A549 (cell line): ENCODE measurements at places on chromosomes 1 and 21.
A peak's percentile ranks its signal among the peaks of the same experiment; 100 is the strongest.

GRCh38 chr1:237103021-237103420, 61.0 kb downstream of the RYR2 start:
- DNase-seq: no peak

DNA sequence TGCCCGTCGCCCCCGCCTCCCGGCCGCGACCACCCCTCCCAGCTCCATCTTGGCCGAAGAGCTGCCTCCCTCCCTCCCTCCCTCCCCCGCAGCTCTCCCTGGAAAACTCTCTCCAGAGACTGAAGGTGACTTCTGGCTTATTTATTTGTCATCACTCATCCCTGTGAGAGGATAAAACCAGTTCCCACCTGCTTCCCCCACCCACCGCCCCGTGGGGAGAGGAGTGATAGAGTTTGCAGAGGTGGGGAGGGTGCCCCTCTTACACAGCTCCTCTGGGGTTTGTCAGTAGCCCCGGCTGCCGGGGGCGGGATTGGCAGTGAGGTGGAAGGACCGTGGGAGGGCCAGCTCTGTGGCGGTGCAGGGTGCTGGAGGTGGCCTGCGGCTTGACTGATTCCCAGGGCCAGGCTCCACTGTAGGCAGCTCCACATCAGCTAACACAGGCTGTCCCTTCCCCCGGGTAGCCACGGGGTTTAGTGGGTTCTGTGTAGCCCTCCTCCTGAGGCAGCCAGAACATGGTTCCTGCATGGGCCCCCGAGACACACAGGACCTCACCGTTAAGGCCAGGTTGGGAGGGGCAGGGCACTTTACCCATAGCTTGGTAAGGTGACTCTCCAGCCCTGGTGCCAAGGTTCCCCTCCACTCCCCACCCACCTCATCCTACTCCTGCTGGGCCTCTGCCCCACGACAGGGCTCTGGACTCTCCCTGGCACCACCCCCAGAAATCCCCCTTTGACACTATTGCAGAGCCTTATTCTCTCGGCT, 62.2 kb downstream of the ELK4 start:
- DNase-seq: no peak

DNA sequence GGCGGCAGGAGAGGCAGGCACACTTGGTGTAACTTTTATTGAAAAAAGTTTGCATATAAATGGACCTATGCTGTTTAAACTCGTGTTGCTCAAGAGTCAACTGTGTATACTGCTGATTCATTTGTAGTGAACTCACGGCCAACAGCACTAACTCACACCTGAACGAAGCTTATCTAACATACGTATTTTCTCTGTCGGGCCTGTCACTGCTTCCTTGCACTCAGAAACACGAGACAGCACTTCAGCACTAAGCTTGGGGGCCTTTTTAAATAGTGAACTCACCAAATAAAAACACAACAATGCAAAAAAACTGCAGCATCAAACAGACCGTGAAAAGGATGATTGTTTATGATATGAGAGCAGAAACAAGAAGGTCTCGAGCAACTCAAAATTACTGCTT, 58.9 kb upstream of the NEK2 start:
- no peak for DNase-seq

GRCh38 chr1:190480231-190480630, 2.6 kb upstream of the BRINP3 start:
- no peak for DNase-seq

GRCh38 chr1:70220517-70221237, 503 bp upstream of the SRSF11 start:
- no peak for DNase-seq

GRCh38 chr1:162230517-162230916, 146.1 kb downstream of the SPATA46 start:
- DNase-seq: no peak

DNA sequence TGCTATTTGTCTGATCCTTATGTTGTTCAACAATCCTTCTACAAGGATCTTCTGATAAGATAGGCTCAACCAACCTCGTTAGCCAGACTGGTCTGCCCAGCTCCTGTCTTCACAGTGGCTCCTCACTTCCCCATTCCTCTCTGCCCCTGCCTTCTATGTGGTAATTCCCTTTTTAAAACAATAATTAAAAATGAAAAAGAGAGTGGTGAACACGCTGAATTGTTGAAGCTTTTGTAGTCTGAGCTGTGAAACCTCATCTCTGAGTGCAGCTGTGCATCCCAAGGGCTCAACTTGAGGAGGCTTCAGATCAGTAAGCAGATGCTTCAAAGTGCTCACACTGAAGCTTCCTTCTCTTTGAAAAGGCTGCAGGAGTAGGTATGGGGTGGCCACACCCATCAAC, 70.7 kb upstream of the JUN start:
- no peak for DNase-seq

- no peak for DNase-seq
Observed at GRCh38 chr1:58695206-58695605, 4.7 kb downstream of the MYSM1 start.

GRCh38 chr1:28926629-28927265, 12.4 kb downstream of the EPB41 start:
- DNase-seq: no peak

DNA sequence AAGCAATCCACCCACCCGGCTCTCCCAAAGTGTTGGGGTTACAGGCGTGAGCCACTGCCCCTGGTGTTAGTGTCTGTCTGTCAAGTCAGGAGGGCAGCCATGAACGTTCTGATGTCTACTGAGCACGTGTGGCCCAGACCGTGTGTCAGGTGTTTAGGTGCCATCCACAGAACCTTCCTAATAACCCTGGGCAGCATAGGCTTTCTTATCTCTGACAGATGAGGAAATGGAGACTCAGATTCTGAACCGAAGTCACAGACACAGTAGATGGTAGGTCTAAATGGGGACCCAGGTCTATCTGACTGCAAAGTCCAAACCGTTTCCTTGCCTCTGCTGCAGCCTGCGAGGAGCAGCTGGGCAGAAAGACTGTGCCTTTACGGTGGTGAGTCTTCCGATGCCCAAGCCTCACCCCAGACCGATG, 622 bp upstream of the IL6R start:
- DNase-seq: no peak

DNA sequence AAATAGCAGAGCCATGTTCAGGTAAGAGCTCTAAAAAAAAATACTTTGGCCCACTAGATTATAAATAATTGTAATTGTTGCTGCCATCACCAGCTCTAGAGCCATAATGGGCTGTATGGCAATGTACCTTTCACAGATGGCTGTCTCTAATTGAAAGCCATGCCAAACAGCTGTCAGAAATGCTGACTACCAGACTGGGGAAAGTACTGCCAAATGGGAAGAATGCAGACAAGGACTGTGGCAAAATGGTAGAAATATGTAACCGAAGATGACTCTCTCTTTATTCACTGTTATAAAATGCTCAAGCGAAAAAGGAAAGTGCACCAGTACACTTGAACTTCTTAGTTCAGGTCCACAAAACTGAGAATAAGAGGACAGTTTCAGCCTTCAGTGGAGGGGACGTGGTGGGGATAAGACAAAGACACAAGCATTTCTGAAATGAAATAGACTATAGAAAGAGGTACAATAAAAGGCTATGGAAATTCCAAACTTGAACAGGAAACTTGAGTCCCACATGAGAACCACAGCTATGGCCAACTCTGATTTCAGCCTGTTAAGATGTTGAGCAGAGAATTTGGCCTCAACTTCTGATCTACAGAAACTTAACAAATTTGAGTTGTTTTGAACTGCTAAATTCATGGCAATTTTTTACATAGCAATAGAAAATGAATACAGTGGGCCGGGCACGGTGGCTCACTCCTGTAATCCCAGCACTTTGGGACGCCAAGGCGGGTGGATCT, 46.5 kb upstream of the LPGAT1 start:
- DNase-seq: no peak

DNA sequence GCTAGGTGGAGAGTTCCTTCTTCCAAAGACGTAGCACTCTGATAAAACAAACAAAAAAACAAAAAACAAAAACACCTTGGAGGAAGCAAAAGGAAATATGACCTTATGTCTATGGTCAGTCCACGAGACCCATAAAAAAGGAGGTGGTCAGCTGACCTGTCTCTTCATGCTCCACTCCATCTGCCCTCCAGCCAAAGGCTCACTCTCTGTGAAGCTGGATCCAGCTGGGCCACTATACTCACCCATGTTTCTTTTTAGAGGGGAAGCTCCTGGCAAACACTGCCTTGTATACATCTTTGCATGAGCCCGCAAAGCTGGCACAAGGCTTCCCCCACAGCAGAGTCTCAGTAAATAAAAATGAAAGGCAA, 126.1 kb upstream of the CACHD1 start:
- DNase-seq: no peak

GRCh38 chr1:206100226-206100815, 16.9 kb downstream of the AVPR1B start:
- no peak for DNase-seq

- DNase-seq: peak; percentile 36
Observed at GRCh38 chr1:178530037-178530402, 17.1 kb downstream of the TEX35 start.

DNA sequence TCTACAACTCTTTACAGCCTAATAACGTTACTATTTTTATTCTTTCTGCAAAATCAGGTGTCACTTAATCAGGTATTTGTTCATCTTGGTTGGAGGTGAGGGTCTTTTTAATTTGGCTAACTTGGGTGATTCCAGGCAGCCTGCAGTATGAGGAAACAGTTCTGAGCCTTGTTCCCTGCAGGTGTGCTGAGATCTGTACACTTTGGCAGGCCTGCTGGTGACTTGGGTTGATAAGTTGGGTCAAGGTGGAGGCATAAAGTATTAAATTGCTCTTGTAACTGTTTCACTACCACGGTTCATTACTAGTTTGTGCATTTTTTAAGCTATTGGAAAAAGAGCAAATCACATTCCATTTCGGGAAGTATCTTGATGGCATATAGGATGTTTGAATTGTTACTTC, 10.0 kb downstream of the MAP3K21 start:
- no peak for DNase-seq

- DNase-seq: no peak
Observed at GRCh38 chr1:223815020-223815853, 30.5 kb downstream of the TP53BP2 start.

DNA sequence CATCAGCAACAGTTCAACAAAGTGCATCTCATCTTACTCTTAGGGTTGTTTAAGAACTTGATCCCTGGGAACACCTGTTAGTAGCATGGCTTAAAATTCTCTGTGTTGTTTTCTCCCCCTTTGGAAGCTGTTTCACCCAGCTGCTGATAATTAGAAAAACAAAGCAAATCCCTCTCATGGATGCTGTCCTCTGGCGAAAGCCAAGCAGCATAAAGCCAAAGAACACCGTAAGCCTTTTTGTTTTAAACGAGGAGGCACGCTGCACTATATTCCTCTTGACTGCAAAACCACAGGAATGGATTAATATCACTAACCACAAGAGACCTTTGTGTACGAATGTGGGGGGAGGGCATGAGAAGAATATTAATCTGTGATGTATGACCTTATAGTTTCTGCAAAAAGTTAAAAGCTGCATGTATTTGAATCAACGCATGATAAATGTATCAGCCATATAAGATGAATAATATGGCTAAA, 923.2 kb downstream of the LTN1 start:
- DNase-seq: no peak

DNA sequence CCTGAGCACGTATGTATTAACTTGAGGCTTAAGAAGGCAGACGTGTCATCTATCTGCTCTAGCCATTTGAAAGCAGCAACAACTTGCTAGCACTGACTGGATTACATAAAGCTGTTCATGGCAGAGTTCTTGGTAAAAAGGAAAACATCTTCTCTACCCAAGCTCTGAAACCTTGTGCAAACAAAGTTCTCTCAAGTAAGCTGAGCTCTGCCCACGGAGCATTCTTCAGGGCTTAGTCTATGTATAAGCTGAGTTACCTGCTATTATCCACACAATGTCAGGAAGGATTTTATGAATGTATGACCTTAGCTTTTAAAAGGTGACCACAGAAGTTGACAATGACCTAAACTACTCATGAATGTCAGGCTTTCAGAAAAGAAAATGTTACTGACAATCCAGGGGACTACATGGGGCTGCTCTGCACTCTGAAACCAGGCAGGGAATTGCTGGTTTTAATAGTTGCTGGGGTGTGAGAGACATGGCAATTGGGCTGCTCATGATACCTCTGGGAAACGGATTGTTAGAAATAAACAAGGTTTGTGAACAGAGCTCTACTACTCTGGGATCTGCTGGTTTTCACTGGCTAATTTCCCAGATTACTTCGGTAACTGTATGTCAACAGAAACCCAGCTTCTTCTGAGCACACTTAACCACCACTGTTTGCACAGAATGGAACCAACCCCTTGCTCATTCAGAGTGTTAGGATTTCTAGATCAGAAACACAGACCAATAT, 29.6 kb upstream of the CCN1 start:
- no peak for DNase-seq

DNA sequence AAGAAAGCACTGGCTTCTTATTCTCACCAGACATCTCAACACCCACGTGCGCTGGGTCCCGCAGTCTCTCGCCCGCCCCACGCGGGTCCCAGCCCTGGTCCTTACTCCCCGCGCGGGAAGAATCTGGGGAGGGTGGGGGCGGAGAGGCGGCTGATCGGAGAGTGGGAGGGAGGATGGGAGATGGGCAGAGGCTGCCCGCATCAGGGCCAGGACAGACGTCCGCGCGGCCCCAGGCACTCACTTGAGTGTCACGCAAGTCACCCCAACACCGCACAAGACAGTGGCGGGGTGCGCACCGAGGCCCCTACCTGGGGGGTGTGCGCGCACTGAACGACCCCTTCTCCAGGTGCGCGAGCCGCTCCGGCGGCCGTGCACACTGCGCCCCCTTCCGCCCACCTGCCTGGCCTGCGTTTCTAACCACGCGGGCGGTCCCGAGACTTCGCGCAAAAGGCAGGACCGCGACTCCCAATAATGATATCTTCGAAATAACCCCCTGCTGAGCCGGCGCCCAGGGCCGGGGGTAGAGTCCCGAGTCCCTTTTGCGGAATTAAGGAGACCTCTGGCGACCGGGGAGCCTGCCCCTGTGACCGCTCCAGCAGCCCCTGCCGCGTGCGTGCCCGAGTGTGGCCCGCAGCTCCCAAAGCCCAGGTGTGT, 6.0 kb upstream of the SIM2 start:
- DNase-seq: no peak

- DNase-seq: no peak
Observed at GRCh38 chr1:99441299-99442095, 177.2 kb downstream of the PLPPR4 start.

GRCh38 chr1:10042746-10043145, 10.0 kb downstream of the UBE4B start:
- DNase-seq: no peak

DNA sequence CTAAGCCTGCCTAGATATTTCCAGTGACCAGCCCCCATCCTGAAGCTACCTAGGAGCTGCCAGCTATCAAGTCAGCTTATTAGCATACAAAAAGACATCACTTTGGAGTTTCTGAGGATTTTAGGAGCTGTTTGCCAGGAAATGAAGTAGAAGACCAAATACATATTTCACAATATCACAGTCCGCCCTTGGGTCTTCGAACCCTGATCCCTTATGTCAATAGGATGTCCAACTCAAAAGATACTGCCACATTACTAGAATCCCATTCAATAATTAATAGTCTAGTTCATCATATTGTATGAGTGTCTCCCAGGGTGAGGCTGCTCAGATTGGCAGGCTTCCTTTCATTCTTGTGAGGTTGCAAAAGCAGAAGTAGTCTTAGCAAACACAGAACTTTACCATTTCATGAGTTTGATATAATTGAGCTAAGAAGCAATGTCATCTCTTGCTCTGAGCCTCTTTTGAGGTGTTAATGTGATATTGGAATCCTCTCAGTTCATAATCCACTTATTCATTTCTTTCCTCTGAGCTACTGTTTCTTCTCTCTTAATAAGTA, 13.6 kb downstream of the IPO9 start:
- no peak for DNase-seq
